ENCODE measurements at places on chromosomes 11 and 22.

DNA sequence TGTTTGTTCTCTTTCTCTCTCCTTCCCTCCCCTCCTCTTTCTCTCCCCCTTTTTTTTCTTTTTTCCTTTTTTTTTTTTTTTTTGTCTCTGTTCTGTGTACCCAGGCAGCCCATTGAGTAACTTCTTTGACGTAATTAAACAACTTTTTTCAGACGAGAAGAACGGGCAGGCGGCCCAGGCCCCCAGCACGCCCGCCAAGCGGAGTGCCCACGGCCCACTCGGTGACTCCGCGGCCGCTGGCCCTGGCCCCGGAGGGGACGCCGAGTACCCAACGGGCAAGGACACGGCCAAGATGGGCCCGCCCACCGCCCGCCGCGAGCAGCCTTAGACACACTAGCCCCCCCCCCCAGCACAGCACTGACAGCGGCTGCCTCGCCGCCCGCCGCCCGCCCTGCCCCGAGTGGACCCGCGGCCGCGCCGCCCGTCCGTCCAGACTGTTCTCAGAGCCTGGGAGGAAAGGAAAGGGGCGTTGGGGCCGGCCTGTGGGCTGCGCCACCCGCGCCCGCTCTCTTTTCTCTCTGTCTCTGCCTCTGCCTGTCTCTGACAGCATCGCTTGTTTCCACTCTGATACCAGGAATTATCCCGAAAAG lies 26.1 kb downstream of the MOB2 start:
- DNase-seq = no peak

DNA sequence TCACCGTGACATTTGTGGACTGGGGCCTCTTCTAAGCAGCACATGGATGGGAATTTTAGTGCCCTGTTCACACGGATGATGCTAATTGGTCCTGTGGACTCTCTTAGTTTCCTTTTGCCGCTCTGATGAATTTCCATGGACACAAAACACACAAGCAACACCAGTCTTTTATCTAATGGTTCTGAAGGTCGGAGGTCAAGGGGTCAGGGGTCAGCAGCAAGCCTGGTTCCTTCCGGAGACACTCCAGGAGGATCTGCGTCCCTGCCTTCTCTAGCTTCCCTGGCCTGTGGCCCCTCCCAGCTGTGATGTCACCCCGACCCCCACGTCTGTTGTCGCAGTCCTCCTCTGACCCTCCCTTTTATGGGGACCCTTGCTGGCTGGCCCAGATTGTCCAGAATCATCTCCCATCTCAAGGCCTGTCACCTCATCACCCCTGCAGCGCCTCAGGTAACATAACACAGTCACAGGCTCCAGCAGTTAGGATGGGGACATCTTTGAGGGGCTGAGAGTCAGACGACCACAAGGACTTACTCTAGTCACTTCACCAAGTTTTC lies 6.8 kb downstream of the NADSYN1 start:
- DNase-seq = no peak

GRCh38 chr22:35582861-35583670 lies 34.1 kb downstream of the MB start:
- peak; percentile 61 for DNase-seq

GRCh38 chr22:42581762-42582716 lies 28.3 kb downstream of the SERHL2 start:
- DNase-seq = peak; percentile 78

DNA sequence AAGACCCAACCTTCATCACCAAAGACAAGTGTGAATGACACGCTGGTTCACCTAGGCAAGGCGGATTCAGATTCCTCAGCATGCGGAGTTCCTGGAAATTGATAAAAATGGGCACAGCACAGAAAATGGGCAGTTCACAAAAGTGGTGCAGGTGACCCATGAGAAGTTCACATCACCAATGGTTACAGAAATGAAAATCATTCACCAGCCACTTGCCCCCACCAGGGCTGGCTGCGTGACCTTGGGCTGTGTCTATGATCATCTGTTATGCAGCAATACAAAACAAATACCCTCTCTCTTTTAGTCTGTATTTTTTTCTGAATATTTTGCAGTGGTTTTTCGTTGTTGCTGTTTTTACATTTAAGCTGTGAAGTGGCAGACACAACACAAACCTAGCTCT lies 415.9 kb downstream of the TBC1D22A start:
- no peak for DNase-seq

- DNase-seq = no peak
Measured at GRCh38 chr11:41413843-41414242, 45.6 kb downstream of the LRRC4C start.

DNA sequence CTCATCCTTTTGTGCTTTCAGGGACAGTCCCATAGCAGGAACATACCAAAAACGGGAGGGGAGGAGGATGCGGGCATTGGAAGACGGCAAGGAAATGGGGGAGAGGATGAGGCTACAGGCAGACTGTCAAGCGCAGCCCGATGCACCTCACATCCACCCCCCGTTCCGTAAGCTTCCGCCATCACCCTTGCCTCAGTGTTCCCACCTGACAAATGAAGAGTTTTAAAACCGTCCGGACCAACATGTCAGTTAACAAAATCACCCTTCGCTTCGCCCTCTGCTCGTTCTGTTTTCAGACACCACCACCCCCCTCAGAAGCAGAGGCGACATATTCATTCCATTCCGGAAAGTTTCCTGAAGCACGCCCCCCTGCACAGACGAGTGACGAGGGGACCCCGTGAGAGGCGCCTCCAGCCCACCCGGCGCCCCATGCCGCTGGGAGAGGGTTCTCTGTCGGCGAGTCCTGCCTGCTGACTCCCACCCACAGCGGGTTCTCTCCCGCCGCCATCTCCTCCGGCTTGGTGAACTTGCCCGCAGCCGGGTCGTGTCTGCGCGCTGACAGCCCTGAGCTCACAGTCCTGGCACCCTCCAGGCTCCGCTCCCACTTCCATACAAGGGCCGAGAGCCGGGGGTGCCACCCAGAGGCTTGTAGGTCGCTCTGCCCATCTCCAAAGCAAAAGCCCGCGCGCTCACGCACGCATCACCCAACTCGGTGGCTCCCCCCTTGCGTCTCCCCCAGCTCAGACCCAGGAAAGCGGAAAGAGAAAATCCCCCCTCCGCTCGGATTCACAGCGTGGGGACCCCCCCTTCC lies 1.5 kb downstream of the IGSF9B start:
- DNase-seq = peak; percentile 26

DNA sequence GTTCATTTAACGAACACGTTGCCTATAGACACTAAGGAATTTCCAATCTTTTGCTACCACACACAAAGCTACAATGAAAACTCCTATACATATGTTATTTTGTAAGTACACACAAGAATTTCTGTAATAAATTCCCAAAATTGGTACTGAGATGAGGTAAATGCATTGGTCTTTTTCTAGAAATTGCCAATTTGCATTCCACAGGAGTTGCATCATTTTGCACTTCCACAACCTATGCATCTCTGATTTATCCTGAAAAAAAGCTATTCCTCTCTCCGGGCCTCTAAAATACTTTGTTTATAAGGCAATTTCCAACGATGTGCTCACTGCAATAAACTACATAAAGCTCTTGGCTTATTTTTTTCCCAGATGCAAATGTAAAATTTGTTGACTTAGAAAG lies 24.9 kb downstream of the IMMP1L start:
- DNase-seq = no peak

DNA sequence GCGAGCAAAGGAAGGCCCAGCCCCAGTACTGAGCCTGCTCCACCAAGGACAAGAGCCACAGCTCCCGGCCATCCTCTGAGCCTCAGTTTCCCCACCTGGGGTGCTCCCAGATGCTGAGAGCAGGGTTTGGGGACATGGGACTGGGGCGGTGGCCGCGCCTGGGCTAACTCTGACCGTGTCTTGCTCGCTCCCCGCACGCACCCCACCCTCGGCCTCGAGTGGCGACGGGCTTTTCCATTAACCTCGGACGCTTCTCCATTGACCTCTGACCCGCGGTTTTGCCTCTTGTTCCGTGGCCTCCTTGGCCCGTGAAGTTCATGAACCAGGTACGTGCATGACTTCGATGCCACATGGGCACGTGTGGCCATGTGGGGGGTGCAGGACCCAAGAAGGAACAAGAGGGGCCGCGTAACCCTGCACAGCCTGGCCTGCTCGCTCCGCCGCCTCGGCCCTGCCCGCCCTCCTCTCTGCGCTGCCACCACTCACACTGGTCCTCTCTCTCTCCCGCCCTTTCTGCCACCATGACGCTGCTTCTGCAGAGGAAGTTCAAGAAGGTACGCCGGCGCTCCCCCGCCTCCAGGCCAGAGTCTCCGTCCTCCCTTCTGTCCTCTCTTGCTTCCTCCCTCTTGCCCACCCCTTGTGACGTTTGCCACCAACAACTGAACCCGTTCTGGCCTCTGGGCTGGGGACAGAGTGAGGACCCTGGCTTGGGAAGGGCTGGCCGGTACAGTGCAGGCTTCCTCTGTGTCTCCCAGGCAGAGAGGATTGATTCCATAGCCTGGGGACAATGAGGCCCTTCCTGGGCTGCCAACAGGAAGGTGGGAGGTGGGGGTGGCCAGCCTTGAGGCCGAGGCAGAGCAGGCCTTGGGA lies 6.9 kb downstream of the TNNT3 start:
- no peak for DNase-seq

GRCh38 chr11:20474882-20475517 lies 87.5 kb downstream of the PRMT3 start:
- DNase-seq = no peak

GRCh38 chr11:79487412-79487811 lies 46.6 kb upstream of the TENM4 start:
- DNase-seq = no peak

GRCh38 chr11:65915821-65916251 lies 3.0 kb downstream of the C11orf68 start:
- DNase-seq = no peak

DNA sequence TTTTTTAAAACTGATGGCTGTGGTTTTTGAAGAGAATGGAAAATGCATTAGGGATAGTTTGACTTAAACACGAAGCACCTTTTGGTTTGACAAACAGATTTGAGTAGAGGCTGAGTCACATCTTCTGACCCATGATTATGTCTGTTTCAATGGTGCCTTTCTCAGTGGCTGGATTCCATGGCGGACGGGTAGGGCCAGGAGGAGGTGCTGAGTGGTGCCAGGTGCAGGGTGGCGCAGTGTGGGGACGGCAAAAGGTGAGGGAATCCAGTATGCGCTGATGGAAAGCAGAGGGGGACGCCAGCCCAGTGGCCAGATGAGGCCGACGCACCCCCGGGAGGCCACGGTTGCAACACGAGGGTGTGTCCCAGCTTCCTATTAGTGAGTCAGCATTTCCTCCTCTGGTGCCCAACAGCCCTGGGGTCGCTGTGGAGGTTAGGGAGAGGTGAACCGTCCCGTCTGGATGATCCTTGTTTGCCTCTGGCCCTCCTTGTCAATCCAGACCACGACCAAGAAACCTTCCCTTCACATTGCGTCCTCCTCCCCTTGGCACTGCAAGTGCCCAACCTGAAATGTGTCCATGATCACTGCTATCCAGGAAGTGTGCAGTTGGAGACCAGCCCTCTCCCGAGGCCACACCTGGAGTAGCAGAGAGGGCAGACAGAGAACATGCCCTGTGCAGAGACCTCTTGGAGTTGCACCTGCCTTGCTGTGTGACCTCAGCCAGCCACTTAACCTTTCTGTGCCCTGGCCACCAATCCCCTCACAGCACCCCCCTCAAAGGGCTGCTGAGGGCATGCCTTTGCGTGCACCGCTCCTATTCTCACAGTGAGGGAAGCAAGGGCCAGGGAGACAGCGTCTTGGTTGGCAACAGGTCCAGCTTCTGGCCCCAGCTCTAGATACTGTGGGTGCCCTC lies 32.5 kb upstream of the ATXN10 start:
- peak; percentile 29 for DNase-seq

GRCh38 chr11:38304926-38305325 lies 1706.9 kb upstream of the RAG2 start:
- no peak for DNase-seq

DNA sequence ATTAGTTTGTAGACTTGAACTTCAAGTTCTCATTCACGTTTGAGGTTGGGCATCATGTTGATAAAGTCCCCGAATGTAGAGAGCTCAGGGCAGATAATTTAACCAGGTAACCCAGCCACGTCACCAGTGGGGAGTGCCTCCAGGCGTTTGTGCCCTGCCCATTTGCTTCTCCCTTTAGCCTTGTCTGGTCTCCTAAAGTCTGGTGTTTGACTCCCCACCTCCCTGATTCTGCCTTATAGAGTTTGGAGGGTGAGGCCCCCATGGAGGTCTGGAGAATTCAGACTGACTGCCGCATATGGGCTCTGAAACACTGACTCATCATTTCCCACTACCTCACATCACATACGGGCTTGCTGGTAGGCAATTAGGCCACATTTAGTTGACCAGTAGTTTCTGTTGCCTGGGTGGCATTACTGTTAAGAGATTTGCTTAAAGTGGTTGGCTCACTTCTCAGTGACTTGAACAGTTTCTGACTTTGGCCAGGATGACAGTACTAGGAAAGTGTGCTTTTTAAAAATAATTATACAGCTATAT lies 99.3 kb upstream of the GAL start:
- DNase-seq = no peak

DNA sequence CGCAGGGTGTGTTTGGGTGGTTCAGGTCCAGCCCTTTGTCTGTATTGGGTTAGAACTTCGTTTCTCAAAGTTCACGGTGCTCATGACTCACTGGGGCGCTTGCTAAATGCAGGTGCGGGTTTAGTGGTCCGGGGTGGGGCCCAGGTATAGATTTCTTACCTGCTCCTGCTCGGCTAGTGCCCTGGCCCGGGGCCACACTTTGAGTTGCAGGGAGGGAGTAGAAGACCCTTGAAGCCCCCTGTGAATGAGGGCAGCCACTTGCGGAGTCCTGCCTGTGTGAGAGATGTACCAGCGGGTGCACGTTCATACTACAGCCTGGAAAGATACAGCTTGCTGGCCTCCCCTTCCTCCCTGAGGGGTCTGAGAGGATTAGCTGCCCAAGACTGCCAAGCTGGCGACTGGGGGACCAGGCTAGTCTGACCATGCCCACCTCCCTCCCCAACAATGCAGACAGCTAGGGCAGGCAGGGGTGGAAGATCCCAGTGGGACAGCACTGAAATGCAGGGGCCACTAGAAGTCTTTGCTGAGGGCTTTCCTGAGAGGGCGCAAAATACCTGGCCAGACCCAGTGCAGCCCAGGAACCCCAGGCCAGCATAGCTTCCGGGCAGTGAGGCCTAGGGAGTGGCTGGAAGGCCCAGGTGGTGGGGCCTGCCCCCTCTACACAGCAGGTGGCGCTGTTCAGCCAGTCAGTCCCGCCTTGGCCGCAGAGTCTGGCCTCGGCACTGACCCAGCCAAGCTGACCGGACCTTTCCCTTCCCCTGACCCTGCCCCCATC lies 5.1 kb upstream of the MYRF start:
- DNase-seq = peak; percentile 35

DNA sequence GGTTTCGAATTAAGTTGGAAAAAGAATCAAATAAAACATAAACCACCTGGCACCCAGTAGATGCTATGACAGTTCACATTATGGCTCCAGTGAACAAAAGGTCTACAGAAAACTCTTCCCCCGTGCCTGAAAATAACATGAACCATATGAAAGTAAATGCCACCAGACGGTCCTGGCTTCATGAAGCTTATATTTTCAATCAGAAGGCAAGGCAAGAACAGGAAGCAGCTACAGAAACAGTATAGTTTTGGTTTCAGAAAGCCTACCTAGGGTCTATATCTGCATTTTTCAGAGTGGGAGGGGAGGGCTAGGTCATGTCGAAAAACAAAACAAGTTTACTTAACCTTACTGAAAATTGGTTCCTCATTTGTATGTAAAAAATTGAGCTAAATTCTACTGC lies 9.8 kb downstream of the RAB30 start:
- DNase-seq = peak; percentile 27

GRCh38 chr11:11956006-11956405 lies 52.4 kb downstream of the DKK3 start:
- DNase-seq = no peak

Data from CD4-positive, alpha-beta T cell treated with Interleukin-4 for 1 hour (primary cell).